ENCODE measurements at places on chromosomes 11 and 22. TPM values are rescaled to one million over a fixed set of nuclear protein-coding genes. Genes with fewer than 3 reads are reported as not detected.

The TMEM126A gene
- total RNA-seq, result 17.5 TPM

The SLC37A2 gene
- total RNA-seq, result 3.8 TPM

The H19 gene
- not detected for total RNA-seq

The OR56A1 gene
- total RNA-seq, result not detected

The SLC22A8 gene
- not detected for total RNA-seq

The TUBA8 gene
- total RNA-seq, result 2.7 TPM

The PIWIL4 gene
- 1.3 TPM for total RNA-seq

The VWCE gene
- 0.38 TPM for total RNA-seq

The SCT gene
- total RNA-seq, result not detected

The RAB6A gene
- 102 TPM for total RNA-seq

The POU2AF3 gene
- not detected for total RNA-seq

The CCND1 gene
- total RNA-seq, result 1.7 TPM

The F2 gene
- not detected for total RNA-seq

The CENPM gene
- 7.6 TPM for total RNA-seq

The MMP13 gene
- not detected for total RNA-seq
